Stomach (tissue), 19 donors: ENCODE measurements at places on chromosomes 4 and X. TPM values are rescaled to one million over a fixed set of nuclear protein-coding genes. Genes with fewer than 3 reads are reported as not detected.

DNA sequence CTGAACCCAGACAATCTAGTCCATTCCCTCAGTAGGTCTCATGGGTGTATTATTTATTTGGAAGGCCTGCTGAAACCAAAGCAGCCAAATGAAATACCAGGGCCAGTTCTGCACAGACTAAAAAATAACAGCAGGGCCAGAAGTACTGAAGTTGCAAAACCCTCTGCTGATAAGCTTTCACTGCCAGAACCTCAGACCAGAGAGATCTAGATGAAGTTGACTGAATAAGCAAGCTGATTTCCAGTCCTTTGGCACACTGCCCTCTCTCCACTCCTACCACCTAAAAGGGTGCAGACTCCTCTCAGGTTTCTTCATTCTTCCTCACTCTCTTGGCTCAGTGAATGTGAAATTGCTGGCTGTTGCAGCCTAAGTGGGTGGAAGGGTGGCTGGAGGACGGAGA is 276.7 kb upstream of the KLF3 start:
- H3K4me3 ChIP-seq, result no peak overlapping the region
- H3K27me3 ChIP-seq, result no peaks in the 10 kb centered on the region
- peak; percentile 86 for DNase-seq
- H3K36me3 ChIP-seq, result no peaks in the 10 kb centered on the region
- H3K27ac ChIP-seq, result peak overlapping the region; percentile 59

GRCh38 chr4:7367406-7367805 is 67.3 kb downstream of the PSAPL1 start:
- H3K27me3 ChIP-seq, result no peaks in the 10 kb centered on the region
- no peak overlapping the region for H3K4me3 ChIP-seq
- peaks cover 26% of the 10 kb centered on the region for H3K4me1 ChIP-seq
- H3K36me3 ChIP-seq, result no peaks in the 10 kb centered on the region

DNA sequence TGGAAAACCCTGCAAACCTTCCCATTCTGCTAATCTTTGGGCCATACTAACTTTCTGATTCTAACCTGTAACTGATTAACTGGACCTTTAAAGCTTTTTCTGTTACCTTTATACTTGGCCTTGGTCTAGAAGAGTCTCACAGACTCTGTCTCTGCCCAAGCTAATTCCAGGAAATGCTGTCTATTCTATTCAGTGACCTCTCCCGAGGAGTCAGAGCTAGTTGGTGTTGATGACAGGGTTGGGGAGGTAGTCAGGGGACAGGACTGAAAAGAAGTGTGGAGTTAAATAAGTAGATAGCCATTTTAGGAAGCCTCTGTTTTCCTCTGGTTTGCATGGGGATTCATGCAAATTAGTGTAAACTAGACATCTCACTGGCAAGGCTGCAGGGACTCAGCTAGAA is 429.5 kb downstream of the GRID2 start:
- no peaks in the 10 kb centered on the region for H3K4me1 ChIP-seq
- DNase-seq, result no peak

DNA sequence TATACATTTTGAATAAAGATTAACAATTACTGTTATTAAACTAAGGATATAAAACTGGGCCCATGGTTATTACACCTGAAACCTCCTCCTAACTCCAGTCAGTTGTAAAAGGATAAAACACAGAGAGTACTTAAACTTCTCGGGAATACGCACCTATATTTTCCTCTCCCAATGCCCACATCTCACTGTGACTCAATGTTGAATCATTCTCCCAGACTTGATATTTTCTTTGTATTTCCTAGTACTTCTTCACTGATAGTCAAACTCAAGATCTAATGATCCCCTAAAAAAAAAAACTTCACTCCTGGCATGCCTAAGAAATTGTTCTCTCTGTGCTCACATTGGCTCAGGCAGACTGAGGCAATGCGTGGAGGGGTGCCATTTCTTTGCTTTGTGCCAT is 212.5 kb upstream of the DKK2 start:
- no peak overlapping the region for H3K27ac ChIP-seq
- no peak for DNase-seq
- H3K4me1 ChIP-seq, result no peaks in the 10 kb centered on the region

- H3K4me3 ChIP-seq, result no peak overlapping the region
- no peak overlapping the region for H3K27ac ChIP-seq
- no peaks in the 10 kb centered on the region for H3K4me1 ChIP-seq
- no peaks in the 10 kb centered on the region for H3K27me3 ChIP-seq
- DNase-seq, result no peak
These were observed 168.3 kb upstream of the PUDP start for GRCh38 chrX:7316280-7316679.

DNA sequence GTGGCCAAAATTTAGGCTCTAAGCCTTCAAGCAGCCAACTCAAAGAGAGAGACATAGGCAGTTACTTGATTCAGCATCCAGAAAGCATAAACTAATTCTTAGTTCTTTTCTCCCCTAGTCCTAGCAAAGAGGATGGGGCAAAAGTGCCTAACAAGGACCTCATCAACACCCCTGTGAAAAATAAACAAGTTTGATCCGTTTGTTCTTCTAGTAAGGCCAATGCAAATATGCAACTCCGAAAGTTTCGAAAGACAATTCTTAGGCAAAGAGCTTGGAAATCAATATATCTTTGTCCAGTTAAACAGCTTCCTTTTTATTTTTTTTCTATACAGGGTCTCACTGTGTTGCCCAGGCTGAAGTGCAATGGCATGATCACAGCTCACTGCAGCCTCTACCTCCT is 31.0 kb upstream of the EGFL6 start:
- H3K4me3 ChIP-seq, result no peak overlapping the region
- H3K36me3 ChIP-seq, result no peaks in the 10 kb centered on the region
- no peak overlapping the region for H3K27ac ChIP-seq
- H3K27me3 ChIP-seq, result no peaks in the 10 kb centered on the region
- no peak for DNase-seq

DNA sequence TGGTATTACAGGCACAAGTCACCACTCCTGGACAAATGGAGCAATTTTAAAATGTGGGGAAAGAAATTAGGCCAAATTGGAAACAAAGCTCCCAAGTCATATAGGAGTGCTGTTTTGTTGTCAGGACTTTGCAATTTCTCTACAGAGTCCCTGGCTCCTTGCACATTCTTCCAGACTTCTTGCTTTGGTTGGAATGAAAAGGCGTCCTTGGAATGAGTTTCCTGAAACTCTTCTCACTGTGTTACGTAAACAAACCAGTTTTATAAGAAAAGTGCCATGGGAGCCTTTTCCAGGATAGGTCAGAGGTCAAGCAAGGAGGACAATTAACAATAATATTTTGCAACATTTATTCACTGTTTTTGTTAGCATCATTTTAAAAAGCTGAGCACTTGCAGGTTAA is 32.4 kb upstream of the KIT start:
- no peaks in the 10 kb centered on the region for H3K36me3 ChIP-seq
- H3K27ac ChIP-seq, result no peak overlapping the region
- H3K4me3 ChIP-seq, result no peak overlapping the region
- H3K27me3 ChIP-seq, result peaks cover 5% of the 10 kb centered on the region
- peak; percentile 19 for DNase-seq

The CLGN gene
- total RNA-seq, result 1.4 TPM

DNA sequence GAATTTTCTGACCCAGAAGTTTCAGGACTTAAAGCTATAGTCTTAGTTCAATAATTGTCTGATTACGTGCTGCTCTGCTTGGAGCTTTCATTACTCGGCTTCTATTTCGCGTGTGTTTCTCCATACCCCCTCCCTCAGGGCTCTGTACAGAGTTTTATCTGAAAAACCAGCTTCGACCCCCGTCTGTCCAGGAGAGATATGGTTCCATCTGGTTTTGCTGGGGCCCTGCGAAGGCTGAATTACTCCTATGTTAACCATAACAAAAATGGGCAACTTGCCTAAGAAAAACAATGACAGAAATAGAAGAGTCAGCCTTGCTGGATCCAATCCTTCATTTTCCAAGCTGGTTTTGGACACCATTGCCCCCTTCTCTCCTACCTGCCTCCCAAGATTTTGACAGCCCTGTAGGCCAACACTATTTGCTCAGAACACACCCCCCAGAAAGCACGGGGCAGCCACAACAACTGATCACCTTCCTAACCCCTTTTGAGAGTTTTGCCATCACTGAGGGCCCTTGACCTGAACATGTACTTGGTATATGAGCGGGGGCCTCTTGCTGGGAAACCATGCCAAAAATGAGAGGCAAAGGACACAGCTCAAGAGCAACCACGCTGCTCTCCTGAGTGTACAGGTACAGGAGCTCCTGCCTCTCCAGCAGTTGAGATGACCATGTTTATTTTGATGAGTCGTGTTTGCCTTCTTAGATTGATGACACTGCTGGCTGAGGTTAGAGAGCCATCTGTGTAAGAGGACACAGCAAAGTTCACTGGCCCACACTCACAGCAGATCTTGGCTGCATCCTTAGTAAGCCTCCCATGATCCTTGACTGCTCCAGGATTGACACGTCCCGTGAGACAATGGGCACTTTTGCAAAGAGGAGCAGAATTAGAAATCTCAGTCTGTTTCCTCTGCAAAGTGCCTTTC is 36.2 kb upstream of the ATP6AP2 start:
- no peak overlapping the region for H3K27ac ChIP-seq
- DNase-seq, result no peak
- H3K4me3 ChIP-seq, result no peak overlapping the region

GRCh38 chr4:187612301-187612700 is 383.3 kb upstream of the ZFP42 start:
- no peaks in the 10 kb centered on the region for H3K27me3 ChIP-seq
- H3K4me3 ChIP-seq, result no peak overlapping the region
- no peaks in the 10 kb centered on the region for H3K36me3 ChIP-seq
- no peaks in the 10 kb centered on the region for H3K4me1 ChIP-seq
- DNase-seq, result no peak
- H3K27ac ChIP-seq, result no peak overlapping the region

The AKAP14 gene
- total RNA-seq, result not detected

The TRPC3 gene
- total RNA-seq, result not detected

- no peaks in the 10 kb centered on the region for H3K27me3 ChIP-seq
- H3K4me1 ChIP-seq, result no peaks in the 10 kb centered on the region
- peak; percentile 57 for DNase-seq
- no peak overlapping the region for H3K4me3 ChIP-seq
- H3K27ac ChIP-seq, result peak overlapping the region; percentile 45
These were observed 75.7 kb downstream of the FAM114A1 start for GRCh38 chr4:38943343-38943742.

- no peak overlapping the region for H3K4me3 ChIP-seq
- H3K27ac ChIP-seq, result no peak overlapping the region
- H3K4me1 ChIP-seq, result no peaks in the 10 kb centered on the region
- DNase-seq, result no peak
- H3K36me3 ChIP-seq, result no peaks in the 10 kb centered on the region
These were observed 164.6 kb downstream of the DHRSX start for GRCh38 chrX:2336181-2336580.

The CT83 gene
- total RNA-seq, result not detected

The GCNA gene
- 2.3 TPM for total RNA-seq

DNA sequence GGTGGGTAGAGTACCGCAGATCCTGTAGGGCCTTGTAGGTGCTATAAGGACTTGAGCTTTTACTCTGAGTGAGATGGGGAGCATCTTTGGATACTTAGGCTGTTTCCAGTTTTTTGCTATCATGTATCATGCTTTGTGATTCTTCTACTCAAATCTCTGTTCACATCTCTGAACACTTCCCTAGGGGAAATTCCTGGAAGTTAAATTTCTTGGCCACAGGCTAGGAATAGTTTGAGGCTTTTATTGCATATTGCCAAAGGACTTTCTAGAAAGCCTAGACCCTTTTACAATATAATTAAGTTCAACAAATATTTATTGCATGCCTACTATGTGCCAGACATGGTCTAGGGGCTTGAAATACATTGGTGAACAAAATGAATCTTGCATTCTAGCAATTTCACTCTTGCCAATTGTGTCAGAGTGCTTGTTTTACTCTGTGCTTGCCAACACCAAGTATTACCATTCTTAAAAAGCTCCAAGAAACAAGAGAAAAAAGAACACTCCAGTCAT is 4.1 kb upstream of the PGRMC1 start:
- H3K27me3 ChIP-seq, result peaks cover 5% of the 10 kb centered on the region
- H3K36me3 ChIP-seq, result no peaks in the 10 kb centered on the region
- no peak overlapping the region for H3K27ac ChIP-seq
- DNase-seq, result no peak
- H3K4me3 ChIP-seq, result no peak overlapping the region

- no peak overlapping the region for H3K27ac ChIP-seq
- H3K4me3 ChIP-seq, result no peak overlapping the region
- H3K36me3 ChIP-seq, result no peaks in the 10 kb centered on the region
- H3K27me3 ChIP-seq, result no peaks in the 10 kb centered on the region
- H3K4me1 ChIP-seq, result no peaks in the 10 kb centered on the region
- DNase-seq, result no peak
These were observed 72.3 kb upstream of the ADGRG2 start for GRCh38 chrX:19194285-19195242.

- H3K27me3 ChIP-seq, result no peaks in the 10 kb centered on the region
- no peaks in the 10 kb centered on the region for H3K4me1 ChIP-seq
- no peak overlapping the region for H3K27ac ChIP-seq
- H3K4me3 ChIP-seq, result no peak overlapping the region
These were observed 24.5 kb upstream of the KDM5C start for GRCh38 chrX:53249408-53250042.

The FGD1 gene
- 15.9 TPM for total RNA-seq

DNA sequence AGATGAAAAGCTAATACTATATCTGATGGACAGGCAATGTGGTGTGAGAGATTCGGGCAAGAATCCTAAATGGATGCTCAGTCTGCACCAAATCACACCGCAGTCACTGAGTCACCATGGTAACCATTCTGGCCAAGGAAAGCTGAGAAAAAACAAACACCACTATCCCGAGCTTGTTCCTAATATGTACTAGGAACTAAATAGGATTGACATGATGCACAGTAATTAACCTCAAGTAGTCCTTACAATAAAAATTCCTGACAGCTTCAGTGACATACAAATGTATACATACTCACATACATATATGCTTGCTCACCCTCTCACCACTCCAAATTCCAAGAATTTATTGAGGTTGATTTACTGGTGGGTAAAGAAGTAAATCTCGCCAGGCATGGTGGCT is 1.1 kb upstream of the RAB40A start:
- H3K27ac ChIP-seq, result no peak overlapping the region
- no peaks in the 10 kb centered on the region for H3K36me3 ChIP-seq
- H3K4me1 ChIP-seq, result no peaks in the 10 kb centered on the region
- H3K27me3 ChIP-seq, result peaks cover 3% of the 10 kb centered on the region

The MND1 gene
- total RNA-seq, result not detected

- H3K27ac ChIP-seq, result peak overlapping the region; percentile 96
- H3K4me1 ChIP-seq, result peaks cover 30% of the 10 kb centered on the region
These were observed 1.5 kb upstream of the PAPSS1 start for GRCh38 chr4:107721436-107722100.

DNA sequence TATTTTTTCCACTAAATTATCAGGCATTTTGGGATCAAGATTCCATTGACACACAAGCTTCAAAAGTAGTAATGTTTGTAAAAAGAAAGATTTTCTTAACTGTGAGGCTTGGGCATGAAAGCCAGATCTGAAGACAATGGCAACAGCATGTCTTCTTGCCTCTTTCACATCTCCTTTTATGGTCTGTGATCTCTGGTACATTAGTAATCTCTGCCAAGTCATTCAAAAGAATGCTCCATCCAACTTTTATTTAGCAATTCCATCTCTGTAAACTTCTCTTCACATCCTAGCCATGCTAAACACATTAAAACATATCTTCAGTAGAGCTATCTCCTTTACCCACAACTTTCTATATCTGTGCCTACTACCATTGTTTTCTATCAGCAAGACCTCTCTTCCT is 465.4 kb downstream of the FAT4 start:
- no peaks in the 10 kb centered on the region for H3K4me1 ChIP-seq
- no peaks in the 10 kb centered on the region for H3K27me3 ChIP-seq
- no peaks in the 10 kb centered on the region for H3K36me3 ChIP-seq
- no peak overlapping the region for H3K27ac ChIP-seq

- DNase-seq, result no peak
- no peak overlapping the region for H3K27ac ChIP-seq
- H3K4me1 ChIP-seq, result no peaks in the 10 kb centered on the region
- H3K36me3 ChIP-seq, result no peaks in the 10 kb centered on the region
- no peak overlapping the region for H3K4me3 ChIP-seq
These were observed 1445.1 kb upstream of the TENM3 start for GRCh38 chr4:180798036-180798577.

The PDS5A gene
- 117 TPM for total RNA-seq
